EH (cell line): ENCODE measurements at places on chromosomes 7 and 10.

DNA sequence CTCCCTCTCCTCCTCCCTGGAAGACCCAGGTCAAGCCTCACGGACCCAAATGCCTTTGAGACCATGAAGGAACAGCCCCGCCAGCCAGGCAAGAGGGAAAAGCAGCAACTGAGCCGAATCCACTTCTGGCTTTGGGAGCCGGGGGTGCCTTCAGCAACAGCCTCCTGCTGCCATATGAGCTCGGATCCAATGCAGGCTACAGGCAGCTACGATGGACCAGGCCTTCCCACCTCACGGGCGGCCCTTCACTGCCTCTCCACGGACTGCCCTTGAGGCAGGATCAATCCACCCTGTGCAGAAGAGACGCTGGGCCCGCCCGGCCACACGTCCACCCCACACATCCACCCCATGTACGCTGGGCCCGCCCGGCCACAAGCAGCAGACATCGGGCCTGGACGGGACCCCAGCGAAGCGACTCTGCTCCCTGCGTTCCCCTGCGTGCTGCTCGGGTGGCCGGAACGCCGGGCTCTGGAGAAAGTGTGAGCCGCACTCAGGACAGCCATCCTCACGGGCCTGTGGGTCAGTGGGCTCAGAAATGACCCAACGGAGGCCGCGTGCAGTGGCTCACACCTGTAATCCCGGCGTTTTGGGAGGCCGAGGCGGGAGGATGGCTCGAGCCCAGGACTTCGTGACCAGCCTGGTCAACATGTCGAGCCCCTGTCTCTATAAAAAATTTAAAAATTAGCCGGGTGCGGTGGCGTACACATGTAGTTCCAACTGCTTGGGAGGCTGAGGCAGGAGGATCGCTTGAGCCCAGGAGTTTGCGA lies 82.0 kb downstream of the FOXL3 start:
- DNase-seq = peak; percentile 4

DNA sequence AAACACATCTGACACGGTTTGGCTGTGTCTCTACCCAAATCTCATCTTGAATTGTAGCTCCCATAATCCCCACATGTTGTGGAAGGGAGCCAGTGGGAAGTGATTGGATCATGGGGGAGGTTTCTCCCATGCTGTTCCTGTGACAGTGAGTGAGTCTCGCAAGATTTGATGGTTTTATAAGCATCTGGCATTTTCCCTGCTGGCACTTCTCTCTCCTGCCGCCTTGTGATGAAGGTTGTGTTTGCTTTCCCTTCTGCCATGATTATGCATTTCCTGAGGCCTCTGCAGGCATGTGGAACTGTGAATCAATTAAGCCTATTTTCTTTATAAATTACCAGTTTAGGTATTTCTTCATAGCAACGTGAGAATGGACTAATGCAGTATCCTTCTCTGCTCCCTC lies 5.9 kb upstream of the HTR5A start:
- no peak for DNase-seq

- no peak for DNase-seq
Measured at GRCh38 chr7:25314731-25315267, 86.5 kb upstream of the NPVF start.

GRCh38 chr10:57186201-57186600 lies 825.1 kb upstream of the ZWINT start:
- no peak for DNase-seq

GRCh38 chr10:21499701-21500577 lies 25.5 kb downstream of the SKIDA1 start:
- DNase-seq = no peak

DNA sequence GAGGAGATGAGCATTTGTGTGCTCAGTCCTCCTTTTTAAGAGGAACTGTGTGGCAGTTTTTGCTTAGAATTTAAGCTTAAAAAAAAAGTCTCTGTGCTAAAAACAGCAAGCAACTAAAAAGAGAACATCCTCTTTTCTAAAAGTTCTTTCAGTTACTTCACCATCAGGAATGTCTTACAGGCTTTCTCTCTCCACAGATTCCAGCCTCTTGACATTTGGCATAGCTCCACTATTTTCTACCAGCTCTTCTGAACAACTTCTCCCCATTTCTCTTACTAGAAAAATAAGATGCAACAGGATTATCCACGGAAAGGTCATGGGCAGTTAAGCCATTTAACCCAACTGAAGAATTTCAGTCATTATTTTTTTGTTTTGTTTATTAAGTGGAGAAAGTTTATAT lies 13.2 kb downstream of the PCLO start:
- DNase-seq = peak; percentile 13
